Upper lobe of left lung (tissue), 6 donors: ENCODE measurements at places on chromosomes 13 and 19.

- H3K27ac ChIP-seq = no peak overlapping the region
- DNase-seq = no peak
- no peaks in the 10 kb centered on the region for H3K36me3 ChIP-seq
Measured at GRCh38 chr13:73290844-73291243, 232.0 kb downstream of the KLF5 start.

- H3K4me3 ChIP-seq = no peak overlapping the region
- H3K27ac ChIP-seq = no peak overlapping the region
- DNase-seq = no peak
- no peaks in the 10 kb centered on the region for H3K27me3 ChIP-seq
- no peaks in the 10 kb centered on the region for H3K36me3 ChIP-seq
Measured at GRCh38 chr19:38072776-38073750, 151.0 kb downstream of the DPF1 start.

DNA sequence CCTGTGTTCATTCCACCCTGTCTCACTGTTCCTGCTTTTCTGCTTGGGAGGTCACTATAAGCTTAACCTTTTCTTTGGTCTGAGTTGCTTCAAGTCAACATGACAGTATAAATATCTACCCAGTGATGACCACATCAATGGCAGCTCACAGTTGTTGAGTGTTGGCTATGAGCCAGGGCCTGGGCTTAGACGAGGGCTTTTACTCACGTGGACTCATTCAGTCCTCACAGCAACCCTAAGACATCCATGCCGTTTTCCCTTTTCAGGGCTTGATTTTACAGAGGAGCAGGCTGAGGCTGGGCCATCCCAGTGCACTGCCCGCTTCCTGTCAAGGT is 10.2 kb upstream of the CCDC97 start:
- no peaks in the 10 kb centered on the region for H3K27me3 ChIP-seq
- peaks cover 58% of the 10 kb centered on the region for H3K4me1 ChIP-seq
- no peak for DNase-seq
- H3K36me3 ChIP-seq = peaks cover 60% of the 10 kb centered on the region

DNA sequence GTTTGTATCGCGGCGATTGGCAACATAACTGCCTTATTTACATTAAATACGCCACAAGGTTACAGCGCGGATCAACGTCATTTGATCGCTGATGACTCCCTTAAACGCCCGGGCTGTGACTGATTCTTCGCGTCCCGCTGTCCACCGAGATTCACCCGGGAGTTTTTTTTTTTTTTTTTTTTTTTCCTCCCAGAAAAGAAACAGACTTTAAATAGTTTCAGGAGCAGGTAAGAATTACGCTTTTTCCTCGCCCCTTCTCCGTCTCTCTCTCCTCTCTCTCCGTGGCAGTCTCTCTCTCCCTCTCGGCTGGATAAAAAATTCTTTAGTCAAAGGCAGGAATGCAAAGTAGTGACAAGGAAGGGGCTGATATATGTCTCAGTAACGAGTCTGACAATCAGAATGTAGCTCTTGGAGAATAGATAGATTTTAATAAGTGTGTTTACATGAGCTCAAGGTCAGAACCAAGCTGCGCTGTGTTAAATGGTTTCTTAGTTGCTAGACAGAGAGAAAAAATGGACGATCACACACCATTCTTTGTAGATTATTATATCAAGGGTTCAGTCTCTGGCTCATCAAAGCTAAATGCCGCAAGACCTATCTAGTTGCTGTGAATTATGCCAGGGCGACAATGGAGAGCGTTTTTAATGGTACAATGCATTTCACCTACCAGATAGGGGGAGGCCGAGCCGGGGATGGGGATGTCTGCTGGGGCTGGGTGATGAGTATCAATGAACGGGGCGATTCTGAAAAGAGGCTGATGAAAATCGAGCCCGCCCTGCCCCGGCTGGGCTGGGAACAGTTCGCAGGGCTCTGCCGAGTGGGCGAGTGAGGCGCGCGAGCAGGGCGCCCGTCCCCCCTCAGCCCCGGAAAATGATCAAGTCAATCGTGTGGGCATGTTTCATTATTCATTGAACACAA is 147.2 kb upstream of the ZNF536 start:
- peaks cover 51% of the 10 kb centered on the region for H3K4me1 ChIP-seq
- no peaks in the 10 kb centered on the region for H3K36me3 ChIP-seq
- H3K27ac ChIP-seq = no peak overlapping the region

- H3K4me1 ChIP-seq = peaks cover 64% of the 10 kb centered on the region
- DNase-seq = no peak
- no peaks in the 10 kb centered on the region for H3K27me3 ChIP-seq
- no peak overlapping the region for H3K27ac ChIP-seq
Measured at GRCh38 chr19:19485161-19485997, 30.0 kb downstream of the TSSK6 start.

GRCh38 chr19:4676955-4677731 is 7.0 kb upstream of the MYDGF start:
- peaks cover 73% of the 10 kb centered on the region for H3K36me3 ChIP-seq
- H3K27me3 ChIP-seq = no peaks in the 10 kb centered on the region
- peak; percentile 35 for DNase-seq
- H3K4me1 ChIP-seq = no peaks in the 10 kb centered on the region

- no peaks in the 10 kb centered on the region for H3K4me1 ChIP-seq
- no peak for DNase-seq
- H3K4me3 ChIP-seq = no peak overlapping the region
- H3K36me3 ChIP-seq = no peaks in the 10 kb centered on the region
Measured at GRCh38 chr13:99827011-99827772, 144.4 kb downstream of the ZIC5 start.

- H3K36me3 ChIP-seq = peaks cover 10% of the 10 kb centered on the region
- H3K27ac ChIP-seq = no peak overlapping the region
Measured at GRCh38 chr13:24892829-24893228, 128.9 kb downstream of the RNF17 start.

DNA sequence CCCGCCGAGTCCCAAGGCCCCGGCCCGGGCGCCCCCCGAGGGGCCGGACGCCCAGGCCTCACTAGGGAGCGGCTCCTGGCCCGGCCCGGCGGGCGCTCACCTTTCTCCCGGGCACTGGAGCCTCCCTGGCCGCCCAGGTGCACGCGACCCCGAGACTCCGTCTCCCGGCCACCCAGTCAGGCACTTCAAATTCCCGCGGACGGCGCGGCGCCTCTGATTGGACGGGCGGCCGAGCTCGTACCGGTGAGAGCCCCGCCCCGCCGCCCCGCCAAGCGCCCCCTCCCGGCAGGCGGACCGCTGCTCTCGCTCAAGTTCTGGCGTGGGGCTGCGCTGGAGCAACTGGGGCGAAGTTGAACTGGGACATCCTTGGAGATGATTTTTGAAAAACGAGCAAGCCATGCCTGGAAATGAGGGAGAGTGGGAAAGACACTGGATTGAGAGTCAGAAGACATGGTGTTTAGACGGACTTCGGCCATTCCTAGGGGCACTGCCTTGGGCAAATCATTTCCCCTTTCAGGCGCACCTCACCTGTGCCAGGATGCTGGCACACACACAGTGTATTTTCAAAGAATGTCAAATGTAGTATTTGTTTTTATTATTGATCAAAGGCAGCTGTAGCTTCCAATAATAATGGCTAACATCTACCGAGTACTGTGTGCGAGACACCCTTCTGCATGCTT is 485.3 kb downstream of the UQCRFS1 start:
- no peaks in the 10 kb centered on the region for H3K27me3 ChIP-seq
- no peak overlapping the region for H3K4me3 ChIP-seq
- no peaks in the 10 kb centered on the region for H3K4me1 ChIP-seq
- no peak for DNase-seq
- H3K27ac ChIP-seq = no peak overlapping the region

DNA sequence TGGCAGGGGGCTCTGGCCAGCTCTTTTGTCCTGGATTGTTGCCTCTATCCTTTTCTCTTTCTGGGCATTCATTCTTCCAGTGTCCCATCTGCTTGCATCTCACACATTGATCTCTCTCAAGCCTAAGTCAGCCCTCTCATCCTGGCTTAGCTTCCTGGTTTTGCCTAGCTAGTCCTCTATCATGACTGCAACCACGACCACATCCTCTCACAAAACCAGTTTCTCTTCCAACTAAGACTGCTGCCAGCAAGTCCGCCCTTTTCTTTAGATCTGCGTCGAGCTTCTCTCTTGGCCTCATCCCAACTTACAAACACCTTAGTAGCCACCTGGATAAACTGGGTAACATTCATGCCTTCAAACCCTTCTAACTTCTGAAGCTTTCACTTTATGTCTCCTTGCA is 212.2 kb upstream of the HTR2A start:
- H3K27me3 ChIP-seq = no peaks in the 10 kb centered on the region
- H3K4me3 ChIP-seq = no peak overlapping the region
- H3K4me1 ChIP-seq = no peaks in the 10 kb centered on the region
- no peak for DNase-seq
- no peaks in the 10 kb centered on the region for H3K36me3 ChIP-seq

DNA sequence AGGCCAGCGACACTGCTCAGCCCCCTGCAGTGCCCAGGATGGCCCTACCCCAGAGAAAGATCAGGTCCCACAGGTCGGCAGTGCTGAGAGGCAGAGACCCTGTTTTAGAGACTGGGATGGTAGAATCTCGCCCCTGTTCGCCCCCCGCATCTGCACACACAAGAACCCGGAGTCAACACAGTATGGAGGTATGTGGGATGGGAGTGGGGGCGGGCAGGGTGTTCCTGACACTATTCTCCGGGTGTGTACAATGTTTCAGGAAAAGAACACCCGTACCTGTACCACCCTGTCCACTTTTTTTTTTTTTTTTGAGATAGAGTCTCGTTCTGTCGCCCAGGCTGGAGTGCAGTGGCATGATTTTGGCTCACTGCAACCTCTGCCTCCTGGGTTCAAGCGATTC is 19.3 kb downstream of the PIP5K1C start:
- no peaks in the 10 kb centered on the region for H3K36me3 ChIP-seq
- no peaks in the 10 kb centered on the region for H3K27me3 ChIP-seq
- DNase-seq = no peak
- peaks cover 12% of the 10 kb centered on the region for H3K4me1 ChIP-seq
- H3K4me3 ChIP-seq = no peak overlapping the region

DNA sequence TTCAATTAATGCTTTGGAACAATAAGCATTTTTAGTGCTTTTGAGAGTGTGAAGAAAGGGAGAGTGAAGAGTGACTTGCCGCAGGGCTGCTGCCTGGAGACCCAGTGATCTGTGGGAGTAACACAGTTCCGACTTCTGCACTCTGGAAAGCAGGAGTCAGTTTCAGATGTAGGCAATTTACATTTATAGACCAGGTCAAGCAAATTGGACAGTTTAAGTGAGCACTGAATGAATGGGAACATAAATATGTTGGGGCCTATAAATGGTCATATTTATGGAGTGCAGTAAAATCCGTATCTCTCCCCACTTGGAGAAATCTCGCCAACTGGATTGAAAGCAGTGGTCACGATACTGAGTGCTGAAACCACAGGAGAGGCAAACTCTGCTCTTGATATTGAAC is 9.4 kb upstream of the SHISA2 start:
- DNase-seq = no peak
- H3K4me3 ChIP-seq = no peak overlapping the region
- H3K27ac ChIP-seq = no peak overlapping the region
- H3K4me1 ChIP-seq = no peaks in the 10 kb centered on the region

GRCh38 chr19:10617409-10618121 is 7.8 kb upstream of the SLC44A2 start:
- no peaks in the 10 kb centered on the region for H3K27me3 ChIP-seq
- H3K27ac ChIP-seq = peak overlapping the region; percentile 50
- H3K4me3 ChIP-seq = no peak overlapping the region

DNA sequence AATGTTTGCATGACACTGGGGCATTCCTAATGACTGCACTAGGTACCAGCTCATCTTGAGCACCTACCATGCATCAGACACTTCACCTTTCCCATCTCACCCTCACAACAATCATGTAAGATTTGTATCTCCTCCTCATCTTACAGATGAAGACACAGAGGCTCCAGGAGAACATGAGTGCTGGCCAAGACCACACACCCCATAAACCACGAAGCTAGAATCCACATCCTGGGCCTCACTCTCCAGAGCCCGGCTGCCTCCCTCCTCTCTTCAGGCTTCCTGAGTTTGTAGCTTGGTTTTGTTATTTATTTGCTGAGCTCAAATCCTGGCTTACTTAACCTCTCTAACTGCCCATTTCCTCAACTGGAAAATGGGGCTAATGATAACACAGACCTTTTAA is 25.9 kb downstream of the FAM216B start:
- H3K27me3 ChIP-seq = no peaks in the 10 kb centered on the region
- no peaks in the 10 kb centered on the region for H3K4me1 ChIP-seq

GRCh38 chr13:107906131-107906530 is 309.2 kb downstream of the LIG4 start:
- no peak overlapping the region for H3K4me3 ChIP-seq
- no peaks in the 10 kb centered on the region for H3K4me1 ChIP-seq
- no peak overlapping the region for H3K27ac ChIP-seq

- peak; percentile 89 for DNase-seq
- no peaks in the 10 kb centered on the region for H3K27me3 ChIP-seq
- H3K4me1 ChIP-seq = peaks cover 5% of the 10 kb centered on the region
- H3K36me3 ChIP-seq = no peaks in the 10 kb centered on the region
- no peak overlapping the region for H3K27ac ChIP-seq
- no peak overlapping the region for H3K4me3 ChIP-seq
Measured at GRCh38 chr19:42606660-42607351, 12.1 kb upstream of the CEACAM8 start.

DNA sequence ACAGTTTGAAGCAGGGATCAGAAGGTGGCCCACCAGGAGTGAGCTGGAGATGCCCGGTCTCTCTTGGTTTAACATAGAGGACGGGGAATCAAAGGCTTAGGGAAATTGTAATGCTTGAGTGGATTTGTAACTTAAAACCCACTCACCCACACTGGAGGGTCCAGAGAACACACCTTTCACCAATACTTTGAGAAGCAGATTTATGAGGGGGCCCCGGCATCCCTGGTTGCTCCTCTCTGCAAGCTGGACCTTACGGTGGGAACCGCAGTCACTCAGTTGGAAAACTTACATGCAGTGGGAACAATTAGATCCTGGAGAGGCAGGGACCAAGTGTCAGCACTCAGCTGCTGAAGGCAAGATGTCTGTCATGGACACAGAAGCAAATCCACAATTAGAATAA is 20.5 kb downstream of the PPP5C start:
- H3K4me3 ChIP-seq = no peak overlapping the region
- no peak overlapping the region for H3K27ac ChIP-seq
- peaks cover 2% of the 10 kb centered on the region for H3K4me1 ChIP-seq
- H3K36me3 ChIP-seq = no peaks in the 10 kb centered on the region
- DNase-seq = no peak

GRCh38 chr19:41783612-41784011 is 12.8 kb upstream of the CEACAM3 start:
- H3K27ac ChIP-seq = peak overlapping the region; percentile 66
- no peaks in the 10 kb centered on the region for H3K27me3 ChIP-seq
- DNase-seq = no peak
- peaks cover 14% of the 10 kb centered on the region for H3K4me1 ChIP-seq

GRCh38 chr13:111503376-111503775 is 182.9 kb downstream of the TEX29 start:
- no peaks in the 10 kb centered on the region for H3K27me3 ChIP-seq
- H3K27ac ChIP-seq = no peak overlapping the region
- DNase-seq = no peak
- H3K4me1 ChIP-seq = no peaks in the 10 kb centered on the region
- H3K36me3 ChIP-seq = no peaks in the 10 kb centered on the region
- no peak overlapping the region for H3K4me3 ChIP-seq

DNA sequence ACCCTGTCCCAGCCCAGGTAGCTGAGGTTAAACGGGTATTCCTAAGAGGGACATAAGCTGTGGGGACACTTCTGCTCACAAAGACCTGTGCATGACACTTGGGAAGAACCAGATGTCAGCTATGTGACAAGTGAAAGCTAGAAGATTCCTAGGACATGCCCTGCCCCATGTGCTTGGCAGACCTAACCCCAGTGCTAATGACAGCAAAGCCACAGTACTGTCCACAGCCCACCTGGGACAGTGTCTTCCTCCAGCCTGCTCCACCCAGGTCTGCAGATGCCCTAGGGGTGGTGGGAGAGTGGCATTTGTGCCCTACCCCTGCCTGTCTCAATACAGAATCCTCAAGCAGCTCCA is 18.4 kb upstream of the EPHX3 start:
- no peak for DNase-seq
- H3K27ac ChIP-seq = peak overlapping the region; percentile 90
- no peak overlapping the region for H3K4me3 ChIP-seq
- peaks cover 46% of the 10 kb centered on the region for H3K4me1 ChIP-seq
- no peaks in the 10 kb centered on the region for H3K27me3 ChIP-seq
